ENCODE measurements at places on chromosomes 1 and 21.

DNA sequence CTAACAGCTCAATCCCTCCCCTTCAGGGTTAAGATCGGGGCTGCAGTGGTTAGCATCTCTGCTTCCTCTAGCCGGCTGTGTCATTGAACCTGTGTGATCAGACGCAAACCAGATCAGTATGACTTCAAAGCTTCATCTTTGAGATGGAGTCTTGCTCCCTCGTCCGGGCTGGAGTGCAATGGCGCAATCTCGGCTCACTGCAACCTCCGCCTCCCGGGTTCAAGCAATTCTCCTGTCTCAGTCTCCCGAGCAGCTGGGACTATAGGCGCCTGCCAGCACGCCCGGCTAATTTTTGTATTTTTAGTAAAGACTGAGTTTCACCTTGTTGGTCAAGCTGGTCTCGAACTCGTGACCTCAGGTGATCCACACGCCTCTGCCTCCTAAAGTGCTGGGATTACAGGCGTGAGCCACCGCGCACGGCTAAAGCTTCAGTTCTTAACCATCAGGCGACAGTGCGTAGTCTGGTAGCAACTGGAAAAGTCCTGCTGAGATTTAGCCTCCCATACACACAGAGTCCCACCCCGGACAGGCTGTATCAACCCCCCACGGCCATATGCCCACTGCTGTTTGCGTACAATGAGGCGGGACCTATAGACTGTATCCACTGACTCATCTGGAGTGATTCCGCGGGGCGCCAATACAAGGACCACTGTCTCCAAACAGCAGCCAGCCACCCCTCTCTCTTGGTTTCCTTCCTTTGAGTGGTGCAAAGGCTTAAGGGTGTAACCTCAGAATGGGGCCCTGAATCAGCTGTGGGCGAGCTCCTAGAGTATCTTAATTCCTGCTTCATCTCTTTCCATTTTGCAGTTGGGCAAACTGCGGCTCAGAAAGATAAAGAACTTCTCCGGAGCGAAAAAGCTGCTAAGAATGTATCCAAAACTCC is 23.3 kb downstream of the CELA3A start:
- peak; percentile 53 for DNase-seq

GRCh38 chr1:94954263-94955220 is 27.6 kb upstream of the CNN3 start:
- no peak for DNase-seq

DNA sequence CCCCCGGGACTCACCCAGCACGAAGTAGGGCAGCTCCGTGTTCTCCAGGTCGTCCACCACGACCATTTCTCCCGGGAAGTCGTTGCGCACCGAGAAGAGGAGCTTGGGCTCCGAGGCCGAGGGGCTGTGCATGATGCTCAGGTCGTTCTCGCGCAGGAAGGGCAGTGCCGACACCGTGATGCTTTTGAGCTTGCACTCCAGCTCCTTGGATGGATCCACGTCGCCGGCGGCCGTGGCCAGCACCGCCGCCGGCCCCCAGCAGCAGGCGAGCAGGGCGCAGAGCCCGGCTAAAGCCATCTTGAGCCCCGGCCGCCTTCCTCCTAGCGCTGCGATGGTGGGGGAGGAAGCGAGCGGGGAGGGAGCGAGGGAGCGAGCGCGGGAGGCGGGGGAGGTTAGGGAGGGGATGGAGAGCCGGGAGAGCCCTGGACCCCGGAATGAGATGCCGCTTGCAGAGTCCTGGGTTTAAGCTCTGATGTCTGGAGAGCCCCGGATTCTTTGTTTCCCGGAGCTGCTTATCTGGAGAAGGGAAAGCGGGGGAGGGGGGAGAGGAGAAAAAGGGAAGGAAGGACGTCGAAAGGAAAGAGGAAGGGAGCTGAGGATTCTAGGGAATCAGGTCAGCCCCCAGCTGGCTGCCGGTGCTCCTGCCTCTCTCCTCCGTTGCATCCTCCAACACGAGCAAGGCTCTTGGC is at the start of gene ASTN1:
Gene ASTN1, minus strand, starts transcription at position 333 of the 689 bp plus-strand sequence. Its CDS starts 36 bp downstream, at position 297.
- DNase-seq, result no peak

GRCh38 chr1:7379441-7379971 is 391.6 kb upstream of the VAMP3 start:
- no peak for DNase-seq

DNA sequence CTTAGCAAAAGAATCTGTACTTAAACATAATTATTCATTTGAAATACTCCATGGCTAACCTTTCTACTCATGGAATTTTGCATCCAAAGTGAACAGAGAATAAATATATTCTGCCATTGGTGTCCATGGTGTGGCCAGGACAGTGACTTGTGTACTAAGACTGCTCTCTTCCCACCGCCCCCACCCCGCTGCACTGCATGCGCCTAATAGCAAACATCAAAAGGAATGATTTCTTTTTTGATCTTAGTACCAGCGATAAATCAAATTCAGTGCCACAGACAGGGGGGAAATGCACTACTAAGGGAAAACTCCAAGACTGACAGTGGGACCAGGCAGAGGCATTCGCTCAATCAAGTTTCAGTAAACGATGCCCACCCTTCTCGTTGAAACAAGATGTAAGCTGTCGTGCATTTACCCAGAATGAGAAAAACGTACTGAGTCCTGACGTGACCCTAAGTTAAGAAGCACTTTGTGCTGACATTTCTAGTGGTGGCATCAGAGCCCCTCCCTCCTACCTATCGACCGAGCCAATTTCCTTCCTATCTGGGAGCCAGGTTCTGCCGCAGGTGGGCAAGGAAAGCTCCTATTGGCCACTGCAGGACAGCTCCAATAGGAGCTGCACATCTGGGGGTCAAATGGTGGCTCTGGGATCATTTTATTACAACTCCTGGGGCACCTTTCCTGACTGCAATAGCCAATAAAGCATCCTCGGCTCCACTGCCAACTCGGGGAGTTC is 12.5 kb downstream of the ESRRG start:
- DNase-seq, result no peak

GRCh38 chr1:235391874-235392273 is 24.6 kb downstream of the TBCE start:
- DNase-seq, result no peak

DNA sequence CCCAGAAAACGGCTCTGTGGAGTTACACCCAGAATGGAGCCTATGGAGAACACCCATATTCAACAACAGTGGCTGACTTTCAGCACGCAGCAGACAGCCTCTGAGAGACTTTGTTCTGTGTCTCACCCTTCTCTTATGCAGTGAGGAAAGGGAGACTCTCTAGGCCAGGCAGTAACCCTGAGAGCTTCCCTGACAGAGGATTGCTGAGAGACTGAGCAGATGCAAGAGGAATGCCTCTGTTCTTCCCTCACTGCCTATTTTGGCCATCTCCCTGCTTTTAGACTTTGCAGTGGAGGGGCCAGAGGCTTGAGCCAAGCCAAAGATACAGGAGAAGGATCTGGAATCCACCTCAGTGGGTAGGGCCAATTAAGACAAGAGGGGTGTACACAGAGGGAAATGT is 41.8 kb upstream of the SLC16A1 start:
- no peak for DNase-seq

GRCh38 chr1:180952657-180953013 is 39.9 kb downstream of the KIAA1614 start:
- DNase-seq, result no peak

GRCh38 chr1:205947024-205947423 is 3.8 kb upstream of the SLC26A9 start:
- DNase-seq, result no peak

DNA sequence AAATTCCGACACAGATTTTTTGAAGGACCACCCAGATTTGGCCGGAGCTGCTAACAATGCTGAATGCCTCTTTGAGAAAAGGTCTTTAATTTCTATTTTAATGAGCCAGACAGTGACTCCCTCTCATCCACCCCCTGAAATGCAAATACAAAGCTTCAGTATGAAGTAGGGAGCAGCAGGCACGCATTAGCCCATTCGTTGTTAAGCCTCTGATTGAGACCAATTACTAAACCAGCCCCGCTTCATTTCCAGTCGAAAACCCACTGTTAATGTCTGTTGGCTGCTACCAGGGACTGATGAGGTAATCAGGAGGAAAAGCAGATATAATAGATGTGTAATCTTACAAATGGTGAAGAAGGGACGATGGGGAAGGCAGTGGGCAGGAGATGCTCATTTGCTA is 4.8 kb upstream of the C8A start:
- DNase-seq, result no peak

- DNase-seq, result peak; percentile 26
Measured at GRCh38 chr1:204410688-204411450, 748 bp downstream of the PPP1R15B start.

DNA sequence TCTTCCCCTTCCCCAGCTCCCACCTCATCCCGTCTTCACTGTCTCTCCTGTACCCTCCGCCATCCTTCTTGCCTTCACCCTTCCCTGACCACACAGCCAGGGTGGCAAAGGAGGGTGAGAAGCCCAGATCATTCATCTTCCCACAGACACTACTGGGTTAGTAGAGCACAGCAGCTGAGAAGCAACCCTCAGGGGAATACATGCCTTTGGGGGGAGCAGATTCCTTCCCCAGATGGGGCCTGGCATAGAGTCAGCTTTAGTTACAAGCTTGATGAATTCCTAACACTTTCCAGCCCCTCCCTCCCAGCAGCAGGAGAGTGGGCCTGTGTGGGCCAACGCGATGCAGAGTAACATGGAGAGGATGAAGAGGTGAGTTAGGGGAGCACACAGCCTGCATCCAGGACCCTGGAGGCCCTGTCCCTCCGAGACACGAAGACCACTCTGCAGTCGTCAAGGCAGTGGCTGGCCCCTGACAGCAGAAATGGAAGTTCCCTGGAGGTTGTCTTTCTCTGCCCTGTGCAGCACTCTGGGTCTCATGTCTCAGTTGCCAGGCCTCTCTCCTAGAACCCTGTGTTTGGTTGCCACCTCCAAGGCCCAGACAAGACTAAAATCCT is 8.8 kb upstream of the BTG2 start:
- DNase-seq, result no peak

GRCh38 chr1:47996060-47996405 is 1.2 kb downstream of the TRABD2B start:
- no peak for DNase-seq

DNA sequence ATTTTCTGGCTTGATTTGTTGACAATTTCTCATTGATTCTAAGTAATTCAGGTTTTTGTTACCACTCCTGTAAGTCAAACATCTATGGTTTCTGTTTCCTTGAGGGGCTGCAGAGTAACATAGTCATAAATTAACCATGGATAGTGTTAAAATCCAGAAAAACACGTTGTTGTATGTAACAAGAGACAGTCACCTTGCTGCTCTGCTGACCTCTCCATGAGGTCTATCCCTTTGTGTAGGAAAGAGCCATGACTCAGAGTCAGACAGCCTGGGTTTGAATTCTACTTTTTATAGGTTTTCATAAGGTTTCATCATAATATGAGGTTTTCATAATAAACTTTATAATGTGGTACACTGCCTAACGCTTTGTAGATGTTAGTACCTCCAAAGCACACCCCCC is 27.6 kb upstream of the NBL1 start:
- DNase-seq, result no peak

DNA sequence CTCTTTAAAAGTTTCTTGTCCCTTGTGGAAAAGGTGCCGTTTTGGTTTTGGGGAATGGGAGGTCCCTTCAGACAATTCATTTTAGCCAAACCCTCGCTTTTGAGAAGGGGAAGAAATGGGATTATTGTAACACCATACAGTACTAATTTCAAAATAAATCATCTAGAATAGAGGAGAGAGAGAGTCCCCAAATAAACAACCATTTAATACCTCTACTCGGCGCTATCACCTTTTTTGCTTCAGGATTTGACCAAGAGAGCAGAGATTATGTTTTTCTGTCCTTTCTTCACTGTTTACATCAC is 770 bp upstream of the RC3H1 start:
- no peak for DNase-seq

DNA sequence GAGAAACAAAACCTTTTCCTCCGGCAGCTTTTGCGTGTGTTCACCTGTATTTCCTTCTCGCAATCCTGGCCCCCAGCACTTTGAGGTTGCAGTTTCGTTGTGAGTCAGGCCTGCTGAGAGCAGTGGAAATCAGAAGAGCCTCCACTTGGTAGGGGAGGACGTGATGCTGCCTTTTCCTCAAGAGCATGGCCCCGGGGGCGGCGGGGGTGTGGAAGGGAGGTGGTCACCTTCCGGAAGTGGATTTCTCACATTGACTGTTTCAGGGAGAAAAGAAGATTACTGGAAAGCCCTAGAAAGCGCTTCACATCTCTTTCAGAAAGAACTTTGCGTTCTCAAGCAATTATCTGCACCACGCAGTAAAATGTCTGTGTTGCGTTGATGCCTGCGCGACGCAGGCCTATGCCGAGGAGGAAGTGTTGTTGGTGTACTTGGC is 12.2 kb upstream of the IL10 start:
- DNase-seq, result no peak

GRCh38 chr1:33272930-33273329 is 16.6 kb downstream of the ZNF362 start:
- no peak for DNase-seq

DNA sequence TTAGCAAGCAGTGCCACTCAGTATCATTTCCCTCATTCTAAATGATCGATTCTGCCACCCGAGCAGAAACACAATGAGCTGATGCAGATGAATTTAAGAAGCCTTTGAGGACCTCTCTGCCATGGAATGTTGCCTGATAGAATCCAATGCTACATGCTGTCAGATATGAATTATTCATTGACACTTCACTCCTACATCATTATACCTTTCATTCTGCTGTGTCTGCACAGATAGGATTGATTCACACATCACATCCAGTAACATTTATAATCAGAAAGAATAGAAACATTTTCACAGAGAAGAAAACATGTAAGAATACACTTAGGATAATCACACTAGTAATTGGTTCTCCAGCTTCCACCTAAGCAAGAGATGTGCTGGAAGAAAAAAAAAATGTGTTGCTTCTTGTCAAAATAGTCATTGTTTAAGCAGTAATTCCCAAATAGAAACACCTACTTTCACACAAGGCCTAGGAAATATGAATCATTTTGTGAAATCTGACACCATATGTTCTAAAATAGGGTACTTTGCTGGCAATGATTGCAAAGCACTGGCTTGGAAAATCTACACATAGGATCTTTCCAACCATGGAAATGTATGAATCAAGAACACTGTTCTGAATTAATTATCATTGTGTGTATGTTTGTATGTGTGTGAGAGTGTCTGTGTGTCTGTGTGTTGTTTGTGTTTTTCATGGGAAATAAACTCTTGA is 110.1 kb downstream of the GRIK1 start:
- no peak for DNase-seq

DNA sequence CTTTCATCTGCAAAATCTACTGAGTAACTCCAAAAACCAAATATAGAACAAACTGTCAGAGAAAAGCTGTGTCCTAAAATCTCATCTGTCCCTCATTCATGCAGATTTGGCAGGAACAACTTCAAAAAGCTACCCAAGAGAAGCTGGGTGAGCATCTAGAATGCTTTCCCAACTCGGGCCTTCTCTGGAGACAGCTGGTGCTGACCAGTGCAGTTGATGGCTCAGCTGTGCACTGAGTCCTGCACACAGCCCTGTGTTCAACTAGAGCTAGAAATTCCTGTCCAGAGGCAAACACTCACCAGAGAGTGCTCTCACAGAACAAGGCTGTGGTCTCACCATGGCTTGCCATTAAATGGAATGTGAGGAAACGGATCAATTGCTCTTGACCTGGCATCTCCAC is 202.8 kb downstream of the ASTN1 start:
- no peak for DNase-seq

All from NCI-H774 (cell line).